ENCODE measurements at places on chromosomes 4 and X. TPM values are rescaled to one million over a fixed set of nuclear protein-coding genes. Genes with fewer than 3 reads are reported as not detected.

DNA sequence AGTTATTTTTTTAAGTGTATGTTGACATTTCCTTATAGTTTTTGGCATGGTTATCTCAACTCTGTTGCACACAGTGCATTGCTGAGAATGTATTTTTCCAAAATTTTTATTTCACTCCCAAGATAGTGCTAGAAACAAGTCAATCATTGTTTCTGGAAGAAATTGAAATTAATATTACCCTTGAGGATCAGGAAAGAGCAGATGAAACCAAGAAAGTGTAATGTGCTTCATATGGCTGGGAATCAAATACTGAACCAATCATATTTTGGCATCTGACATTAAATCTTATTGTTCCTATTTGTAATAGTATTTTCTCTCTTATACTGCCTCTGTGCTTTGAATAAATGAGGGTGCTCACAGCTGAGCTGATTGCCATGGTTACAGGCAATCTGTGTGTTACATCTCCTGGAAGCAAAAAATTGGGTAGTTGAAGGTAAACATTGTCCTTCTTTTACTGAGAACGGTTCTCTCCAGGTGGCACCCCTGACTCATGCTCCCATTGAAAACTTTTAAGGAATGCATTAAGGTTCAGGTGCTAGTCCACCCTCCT lies 358.2 kb upstream of the NR3C2 start:
- no peaks in the 10 kb centered on the region for H3K36me3 ChIP-seq
- H3K27ac ChIP-seq, result no peak overlapping the region
- no peaks in the 10 kb centered on the region for H3K27me3 ChIP-seq
- no peaks in the 10 kb centered on the region for H3K4me1 ChIP-seq

DNA sequence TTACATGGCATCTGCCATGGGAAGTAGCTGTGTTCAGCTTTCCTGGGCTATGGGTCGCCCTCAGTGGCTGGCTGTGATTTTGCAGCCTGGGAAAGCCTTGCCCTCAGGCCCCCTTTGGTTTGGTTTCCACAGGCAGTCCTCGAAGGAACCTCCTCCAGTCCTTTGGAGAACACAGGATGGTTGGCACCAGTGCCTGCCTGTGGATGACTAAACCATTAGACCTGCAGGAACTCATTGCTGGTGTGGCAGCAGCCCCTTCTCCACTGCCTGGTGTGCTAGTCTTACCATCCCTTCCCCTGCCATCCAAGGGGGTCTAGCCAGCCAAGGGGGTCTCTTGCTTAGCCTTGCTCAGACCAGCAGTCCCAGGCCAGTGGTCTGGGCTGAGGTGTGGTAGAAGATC lies 71.4 kb upstream of the PJA1 start:
- H3K4me3 ChIP-seq, result no peak overlapping the region
- H3K27me3 ChIP-seq, result no peaks in the 10 kb centered on the region
- no peak for DNase-seq
- no peaks in the 10 kb centered on the region for H3K36me3 ChIP-seq
- H3K27ac ChIP-seq, result no peak overlapping the region
- no peaks in the 10 kb centered on the region for H3K4me1 ChIP-seq

Gene GRIA2
- not detected for total RNA-seq

- no peak overlapping the region for H3K27ac ChIP-seq
- H3K36me3 ChIP-seq, result no peaks in the 10 kb centered on the region
- no peak overlapping the region for H3K4me3 ChIP-seq
- peaks cover 3% of the 10 kb centered on the region for H3K27me3 ChIP-seq
- DNase-seq, result no peak
- H3K4me1 ChIP-seq, result no peaks in the 10 kb centered on the region
Measured at GRCh38 chr4:123495530-123495929, 98.9 kb downstream of the SPRY1 start.

DNA sequence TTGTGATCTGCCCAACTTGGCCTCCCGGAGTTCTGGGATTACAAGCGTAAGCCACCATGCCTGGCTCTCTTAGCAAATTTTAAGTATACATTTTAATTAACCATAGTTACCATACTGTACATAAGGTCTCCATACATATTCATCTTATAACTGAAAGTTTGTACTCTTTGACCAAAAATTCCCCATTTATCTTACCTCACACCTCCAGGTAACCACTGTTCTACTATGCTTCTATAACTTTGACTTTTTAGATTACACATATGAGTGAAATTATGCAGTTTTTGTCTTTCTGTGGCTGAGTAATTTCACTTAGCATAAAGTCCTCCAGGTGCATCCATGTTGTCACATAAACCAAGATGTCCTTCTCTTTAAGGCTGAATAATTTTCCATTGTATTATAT lies 17.4 kb downstream of the C4orf51 start:
- no peaks in the 10 kb centered on the region for H3K4me1 ChIP-seq

GRCh38 chr4:66489370-66489769 lies 819.1 kb upstream of the EPHA5 start:
- H3K27me3 ChIP-seq, result no peaks in the 10 kb centered on the region
- H3K36me3 ChIP-seq, result no peaks in the 10 kb centered on the region
- H3K4me3 ChIP-seq, result no peak overlapping the region
- DNase-seq, result no peak
- H3K4me1 ChIP-seq, result no peaks in the 10 kb centered on the region

Gene IGFBP7
- not detected for total RNA-seq

Gene IL3RA
- total RNA-seq, result 0.35 TPM

GRCh38 chrX:12034741-12035140 lies 103.5 kb upstream of the FRMPD4 start:
- DNase-seq, result no peak
- no peaks in the 10 kb centered on the region for H3K4me1 ChIP-seq
- H3K27me3 ChIP-seq, result no peaks in the 10 kb centered on the region
- no peak overlapping the region for H3K27ac ChIP-seq

GRCh38 chr4:154485127-154485773 lies 6.3 kb downstream of the DCHS2 start:
- DNase-seq, result no peak
- peaks cover 16% of the 10 kb centered on the region for H3K27me3 ChIP-seq
- no peaks in the 10 kb centered on the region for H3K4me1 ChIP-seq
- no peaks in the 10 kb centered on the region for H3K36me3 ChIP-seq
- no peak overlapping the region for H3K27ac ChIP-seq

DNA sequence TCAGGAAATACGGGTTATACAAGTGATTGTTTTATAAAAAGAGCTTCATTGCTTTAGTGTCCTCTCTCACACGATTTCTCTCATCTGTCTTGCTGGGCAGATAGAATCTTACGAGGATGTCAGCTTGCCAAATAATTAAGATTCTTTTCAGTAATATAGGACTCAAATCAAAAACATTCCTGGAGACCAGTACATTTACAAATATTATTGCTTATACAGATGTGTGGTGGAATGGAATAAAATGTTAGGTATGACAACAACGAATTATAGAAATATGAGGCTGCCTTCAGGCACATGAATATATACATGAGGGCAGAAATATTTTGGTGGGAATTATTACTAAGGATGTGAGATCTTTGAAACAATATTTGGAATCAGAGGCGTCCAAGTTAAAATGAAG lies 88.9 kb downstream of the GC start:
- no peaks in the 10 kb centered on the region for H3K27me3 ChIP-seq
- no peak overlapping the region for H3K27ac ChIP-seq
- no peak for DNase-seq
- H3K4me3 ChIP-seq, result no peak overlapping the region
- no peaks in the 10 kb centered on the region for H3K36me3 ChIP-seq
- H3K4me1 ChIP-seq, result no peaks in the 10 kb centered on the region

DNA sequence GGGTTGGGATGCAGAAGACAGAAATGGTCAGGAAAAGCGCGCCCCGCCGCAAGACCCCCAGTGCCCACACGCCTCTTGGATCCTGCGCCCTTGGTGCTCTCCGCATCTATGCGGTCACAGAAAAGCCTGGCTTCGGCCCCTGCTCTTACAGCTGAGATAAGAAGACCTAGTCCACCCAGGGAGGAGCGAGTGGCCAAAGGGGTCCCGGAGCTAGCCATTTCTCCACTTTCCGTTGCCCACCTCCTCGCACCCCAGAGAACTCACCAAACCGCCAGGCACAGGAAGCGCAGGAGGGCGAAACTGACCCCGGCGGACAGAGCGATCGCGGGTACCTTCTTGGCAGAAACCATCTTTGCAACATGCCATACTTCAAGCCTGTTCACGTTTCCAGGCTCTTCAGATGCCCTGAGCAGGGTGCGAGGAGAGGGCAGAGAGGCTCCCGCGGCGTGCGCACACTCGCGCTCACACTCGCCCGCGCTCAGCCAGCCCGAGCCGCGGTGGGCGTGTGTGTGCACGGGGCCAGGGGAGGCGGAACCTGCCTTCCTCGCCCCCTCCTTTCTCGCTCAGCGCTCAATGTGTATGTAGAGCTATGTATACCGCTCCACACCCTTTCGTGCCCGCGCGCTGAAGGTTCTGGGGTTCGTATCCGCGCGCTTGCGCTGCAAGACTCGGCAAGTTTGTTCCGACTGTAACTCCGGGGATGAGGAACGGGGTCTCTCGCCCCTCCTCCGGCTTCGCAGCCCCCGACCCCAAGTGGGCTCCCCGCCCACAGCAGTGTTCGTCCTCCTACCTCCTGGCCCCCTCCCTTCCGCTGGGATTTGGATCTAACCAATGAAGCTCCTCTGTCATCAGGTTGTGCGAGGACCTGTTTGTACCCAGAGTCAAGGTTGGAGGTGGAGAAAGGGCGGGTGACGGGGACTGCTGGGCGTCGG lies at the start of gene GABRA4:
Gene GABRA4, minus strand, starts transcription at position 507 of the 932 bp plus-strand sequence. Its CDS starts 157 bp downstream, at position 350.
- H3K36me3 ChIP-seq, result no peaks in the 10 kb centered on the region
- no peak within 1 kb of the TSS for H3K27ac ChIP-seq
- DNase-seq, result no peak
- no peaks in the 10 kb centered on the region for H3K4me1 ChIP-seq
- peaks cover 25% of the 10 kb centered on the region for H3K27me3 ChIP-seq

DNA sequence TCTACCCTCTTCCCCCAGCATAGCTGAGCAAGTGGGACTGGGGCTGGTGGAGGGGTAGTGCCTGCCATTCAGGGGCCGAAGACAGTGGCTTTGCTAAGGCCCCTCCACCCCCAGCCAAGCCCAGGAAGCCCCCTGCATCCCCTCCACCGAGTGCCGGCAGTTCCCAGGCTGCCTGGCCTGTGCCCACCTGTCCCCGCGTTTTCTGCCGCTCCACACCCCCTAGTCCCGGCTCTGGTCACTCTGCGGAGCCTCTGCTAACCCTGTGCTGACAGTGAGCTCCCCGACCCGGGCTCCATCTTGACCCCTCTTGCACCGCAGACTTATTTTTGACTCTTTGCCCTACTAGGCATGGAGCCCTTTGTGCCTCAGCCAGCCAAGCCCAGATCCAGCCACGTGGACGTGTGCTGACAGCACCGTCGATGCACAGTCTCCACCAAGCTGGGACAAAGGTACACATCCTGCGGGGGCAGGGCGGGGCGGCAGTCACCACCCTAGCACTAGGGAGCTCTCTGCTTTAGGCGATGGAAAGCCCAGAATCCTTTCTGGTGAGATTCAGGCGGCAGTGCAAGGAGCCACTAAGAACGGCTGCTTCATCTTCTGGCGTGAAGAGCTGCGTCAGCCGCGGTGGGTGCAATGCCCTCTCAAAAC lies 96.6 kb downstream of the PHKA2 start:
- no peaks in the 10 kb centered on the region for H3K36me3 ChIP-seq
- H3K4me1 ChIP-seq, result peaks cover 2% of the 10 kb centered on the region
- H3K27ac ChIP-seq, result peak overlapping the region; percentile 74
- no peak overlapping the region for H3K4me3 ChIP-seq
- DNase-seq, result no peak
- H3K27me3 ChIP-seq, result no peaks in the 10 kb centered on the region

Gene BTC
- total RNA-seq, result not detected

GRCh38 chr4:119977076-119977940 lies 89.3 kb downstream of the MAD2L1 start:
- H3K4me3 ChIP-seq, result no peak overlapping the region
- DNase-seq, result no peak
- H3K27me3 ChIP-seq, result no peaks in the 10 kb centered on the region
- no peak overlapping the region for H3K27ac ChIP-seq
- H3K36me3 ChIP-seq, result no peaks in the 10 kb centered on the region
- no peaks in the 10 kb centered on the region for H3K4me1 ChIP-seq

GRCh38 chr4:69830560-69831269 lies 29.2 kb downstream of the SULT1E1 start:
- H3K27ac ChIP-seq, result no peak overlapping the region
- no peak for DNase-seq
- peaks cover 3% of the 10 kb centered on the region for H3K4me1 ChIP-seq
- H3K4me3 ChIP-seq, result no peak overlapping the region
- H3K27me3 ChIP-seq, result no peaks in the 10 kb centered on the region

GRCh38 chr4:184959309-184959708 lies 59.0 kb upstream of the HELT start:
- no peaks in the 10 kb centered on the region for H3K36me3 ChIP-seq
- H3K4me1 ChIP-seq, result no peaks in the 10 kb centered on the region
- DNase-seq, result no peak
- no peak overlapping the region for H3K27ac ChIP-seq

Gene PITX2
- total RNA-seq, result not detected

DNA sequence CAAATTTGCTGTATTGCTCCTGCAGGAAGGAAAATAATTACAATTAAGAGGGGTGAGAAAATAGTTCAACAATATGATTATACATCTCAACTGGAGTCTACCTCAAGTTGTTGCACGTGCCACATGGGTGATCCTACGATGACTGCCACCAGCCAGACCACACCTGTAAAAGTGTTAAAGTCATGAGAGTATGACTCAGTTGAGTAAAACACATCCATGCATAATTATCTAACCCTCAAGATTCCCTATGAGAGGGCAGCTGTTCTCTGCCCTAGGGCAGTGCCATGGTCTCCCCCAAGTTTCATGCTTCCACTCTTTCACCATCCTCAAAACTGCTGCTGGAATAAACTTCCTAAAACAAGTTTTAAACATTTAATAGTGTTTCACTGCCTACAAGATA lies 44.1 kb downstream of the QRFPR start:
- no peaks in the 10 kb centered on the region for H3K27me3 ChIP-seq
- H3K4me3 ChIP-seq, result no peak overlapping the region
- no peaks in the 10 kb centered on the region for H3K36me3 ChIP-seq
- H3K27ac ChIP-seq, result no peak overlapping the region
- DNase-seq, result no peak

- no peak overlapping the region for H3K27ac ChIP-seq
- H3K4me3 ChIP-seq, result no peak overlapping the region
- H3K36me3 ChIP-seq, result peaks cover 6% of the 10 kb centered on the region
- no peaks in the 10 kb centered on the region for H3K27me3 ChIP-seq
- DNase-seq, result no peak
Measured at GRCh38 chr4:56958111-56958517, 19.3 kb downstream of the NOA1 start.

- peak overlapping the region; percentile 36 for H3K27ac ChIP-seq
- DNase-seq, result no peak
- H3K27me3 ChIP-seq, result peaks cover 7% of the 10 kb centered on the region
- peaks cover 16% of the 10 kb centered on the region for H3K4me1 ChIP-seq
- H3K4me3 ChIP-seq, result peak overlapping the region; percentile 86
- H3K36me3 ChIP-seq, result no peaks in the 10 kb centered on the region
Measured at GRCh38 chr4:71188156-71188640, 150.6 kb upstream of the SLC4A4 start.

GRCh38 chr4:88746206-88746605 lies 48.6 kb upstream of the NAP1L5 start:
- H3K36me3 ChIP-seq, result peaks cover 15% of the 10 kb centered on the region
- H3K4me3 ChIP-seq, result no peak overlapping the region
- no peak overlapping the region for H3K27ac ChIP-seq
- no peaks in the 10 kb centered on the region for H3K4me1 ChIP-seq
- H3K27me3 ChIP-seq, result no peaks in the 10 kb centered on the region
- no peak for DNase-seq

Gene CHST7
- 6.4 TPM for total RNA-seq
